ENCODE measurements at places on chromosomes 16 and 17.

- no peak for DNase-seq
Observed at GRCh38 chr16:86245351-86245750, 265.0 kb upstream of the FOXF1 start.

DNA sequence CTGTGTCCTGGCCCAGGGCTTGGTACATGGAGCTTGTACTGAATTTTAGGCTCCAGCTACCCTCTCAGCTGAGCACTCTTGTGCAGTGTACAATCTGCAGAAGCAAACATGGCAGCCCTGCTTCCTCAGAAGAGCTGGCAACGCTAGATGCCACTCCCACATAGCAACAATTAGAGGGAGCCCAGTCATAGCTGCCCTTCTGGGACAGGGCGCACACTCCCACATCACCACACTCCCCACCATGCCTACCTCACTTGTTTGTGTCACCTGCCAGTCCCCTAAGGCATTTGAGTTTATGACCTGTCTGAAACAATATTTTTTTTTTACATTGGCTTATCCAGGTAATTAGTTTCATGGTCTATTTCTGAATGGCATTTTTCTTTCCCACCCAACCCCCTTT lies 72.3 kb downstream of the C17orf67 start:
- DNase-seq, result no peak

DNA sequence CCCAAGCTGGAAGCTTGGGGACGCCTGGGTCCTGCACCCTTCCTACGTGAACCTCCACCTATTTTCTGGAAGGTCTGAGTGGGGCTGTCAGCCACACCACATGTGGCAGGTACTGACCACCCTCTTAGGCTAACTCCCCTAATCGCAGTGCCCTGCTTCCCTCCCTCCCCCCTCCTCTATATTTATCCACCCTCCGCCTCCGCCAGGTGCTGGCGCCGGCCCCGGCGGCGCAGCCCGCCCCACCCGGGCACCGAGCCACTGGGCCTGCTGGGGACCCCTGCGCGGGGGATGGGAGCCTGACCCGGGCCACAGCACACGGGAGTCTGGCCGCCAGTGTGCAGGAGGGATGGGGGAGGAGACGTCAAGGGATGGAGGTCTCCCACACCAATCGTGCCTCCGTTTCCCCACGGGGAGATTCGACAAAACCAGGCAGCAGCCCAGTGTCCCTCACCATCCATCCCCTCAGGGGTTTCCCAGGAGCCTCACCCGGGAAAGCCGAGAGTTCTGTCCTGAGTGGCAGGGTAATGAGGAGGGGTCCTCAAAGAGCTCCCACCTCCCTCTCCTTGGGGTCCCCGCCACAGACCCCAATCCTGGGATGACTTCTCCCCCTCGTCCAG lies 1.3 kb downstream of the PLEKHH3 start:
- DNase-seq, result no peak

- no peak for DNase-seq
Observed at GRCh38 chr17:61411261-61412142, 11.9 kb downstream of the TBX2 start.

DNA sequence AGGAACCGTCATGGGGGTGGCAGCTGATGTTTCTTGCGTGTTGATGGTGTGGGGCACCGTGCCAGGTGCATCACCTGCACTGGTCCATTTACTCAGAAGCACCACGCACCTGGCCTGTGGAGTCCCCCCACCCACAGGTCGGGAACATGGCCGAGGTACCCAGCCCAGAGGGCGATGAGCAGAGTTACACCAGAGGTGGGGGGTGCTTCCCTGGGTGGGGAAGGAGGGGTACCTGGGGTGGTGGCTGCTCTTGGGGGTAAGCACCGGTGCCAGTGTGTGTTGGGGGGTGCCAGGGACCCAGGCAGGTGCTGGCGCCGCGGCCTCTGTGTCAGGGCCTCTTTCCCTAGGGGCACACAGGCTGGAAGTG lies 5.0 kb upstream of the ZNF750 start:
- DNase-seq, result no peak

DNA sequence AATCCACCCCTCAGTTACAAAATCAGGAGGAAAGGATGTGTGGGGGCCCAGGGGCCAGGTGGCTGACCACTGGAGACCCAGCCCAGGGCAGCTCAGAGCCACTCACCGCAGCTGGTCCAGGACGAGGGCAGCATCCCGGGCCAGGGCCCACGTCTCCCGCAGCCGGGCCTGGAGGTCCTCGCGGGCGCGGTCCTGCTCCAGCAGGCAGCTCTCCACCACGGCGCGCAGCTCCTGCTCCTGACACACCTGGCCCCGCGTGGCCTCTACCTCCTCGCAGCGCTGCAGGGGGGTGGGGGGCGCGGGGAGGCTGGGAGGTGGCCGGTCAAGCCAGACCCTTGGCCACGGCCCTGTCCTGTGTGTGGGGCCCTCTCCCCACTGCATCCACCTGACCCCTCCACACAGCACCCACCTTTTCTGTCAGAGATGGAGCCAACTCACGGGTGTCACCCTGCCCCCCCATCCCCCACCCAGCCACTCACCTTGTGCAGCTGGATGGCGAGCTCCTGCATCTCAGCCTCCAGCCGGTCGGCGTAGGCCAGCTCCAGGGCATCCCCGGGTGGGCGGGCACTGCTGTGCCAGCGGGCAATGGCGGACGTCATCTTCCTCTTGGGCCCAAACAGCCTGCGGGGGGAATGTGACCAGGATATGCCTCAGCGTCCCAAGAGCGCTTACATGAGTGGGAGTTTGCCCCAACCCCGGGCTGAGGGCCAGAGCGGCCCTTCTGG lies 5.1 kb downstream of the NUDT16L1 start:
- DNase-seq, result no peak

GRCh38 chr16:27323781-27324561 lies 10.2 kb downstream of the IL4R start:
- no peak for DNase-seq

Data from CD4-positive, alpha-beta T cell treated with Interleukin-17A for 1 hour (primary cell).